T-helper 1 cell treated with Interleukin-12 subunit alpha and Interleukin-12 subunit beta and Interleukin-4 antibody, amounts not matched to agents 30 ng/mL and 1 ng/mL, for 36 hours (primary cell): ENCODE measurements at places on chromosomes 12 and 14. TPM values are rescaled to one million over a fixed set of nuclear protein-coding genes. Genes with fewer than 3 reads are reported as not detected.

The SLC25A47 gene
- total RNA-seq = not detected in 2 replicates

The IAPP gene
- total RNA-seq = not detected in 2 replicates

The SPRING1 gene
- total RNA-seq = 34.7 and 37.2 TPM in 2 replicates

The TCL1A gene
- total RNA-seq = not detected in 2 replicates

The MYO1A gene
- 1.4 and 1.5 TPM in 2 replicates for total RNA-seq

The TGM1 gene
- 6.4 and 6.7 TPM in 2 replicates for total RNA-seq
